NCI-H187 (cell line): ENCODE measurements at places on chromosomes 2 and 18.

DNA sequence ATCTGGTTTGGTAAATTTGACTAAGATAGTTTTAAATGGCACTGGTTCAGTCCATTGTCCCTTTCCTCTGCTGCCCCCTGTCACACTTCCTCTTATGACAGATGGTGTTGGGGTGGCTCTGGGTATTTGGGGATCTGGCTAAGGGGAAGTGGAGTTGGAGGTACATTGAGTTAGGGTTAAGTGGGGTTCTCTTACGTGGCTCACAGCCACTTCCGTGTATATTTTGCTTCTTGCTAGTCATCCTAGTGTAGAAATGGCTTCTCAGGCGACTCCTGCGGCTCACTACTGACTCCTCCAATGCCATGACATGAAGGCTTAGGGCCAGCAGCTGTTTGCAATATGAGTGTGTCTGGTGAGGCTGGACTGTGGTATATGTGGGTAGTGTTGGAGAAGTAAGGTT, 187.0 kb downstream of the HAUS1 start:
- DNase-seq = no peak

GRCh38 chr18:78625847-78626246, 353.8 kb upstream of the SALL3 start:
- DNase-seq = no peak

DNA sequence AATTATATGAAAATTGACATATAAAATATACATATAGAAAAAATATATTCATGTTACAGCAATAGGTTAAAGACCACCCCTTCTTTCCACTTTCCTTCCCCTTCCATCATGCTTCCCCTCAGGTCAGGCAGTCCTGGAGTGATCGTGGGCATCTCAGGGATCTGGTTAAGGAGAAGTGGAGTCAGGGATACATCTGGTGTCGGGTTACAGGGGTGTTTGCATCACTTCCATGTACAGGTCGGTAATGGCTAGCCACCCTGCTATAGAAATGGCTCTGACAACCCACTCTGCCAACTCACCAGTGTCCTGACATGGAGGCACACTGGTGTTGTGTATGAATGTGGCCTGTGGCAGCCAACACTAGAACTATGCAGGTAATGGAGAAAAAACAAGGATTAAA, 36.3 kb upstream of the LGALSL start:
- no peak for DNase-seq

DNA sequence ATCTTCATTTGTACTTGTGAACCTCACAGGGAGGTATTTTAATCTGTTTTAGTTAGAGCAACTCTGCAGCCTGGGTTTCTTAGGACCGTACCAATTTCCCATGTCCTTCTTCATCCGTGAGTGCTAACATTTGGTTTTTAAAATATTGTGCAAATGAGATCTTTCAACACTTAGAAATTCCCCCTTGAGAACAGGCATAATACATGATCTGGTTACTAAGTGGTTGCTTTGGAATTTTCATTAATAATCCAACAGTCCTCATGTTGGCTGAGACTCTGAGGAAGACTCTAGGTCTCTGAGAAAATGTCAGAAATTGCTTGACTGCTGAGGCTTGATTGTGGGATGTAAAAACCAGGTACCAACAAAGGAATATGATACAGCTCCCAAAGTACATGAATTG, 125.6 kb upstream of the CDCA7 start:
- DNase-seq = no peak

DNA sequence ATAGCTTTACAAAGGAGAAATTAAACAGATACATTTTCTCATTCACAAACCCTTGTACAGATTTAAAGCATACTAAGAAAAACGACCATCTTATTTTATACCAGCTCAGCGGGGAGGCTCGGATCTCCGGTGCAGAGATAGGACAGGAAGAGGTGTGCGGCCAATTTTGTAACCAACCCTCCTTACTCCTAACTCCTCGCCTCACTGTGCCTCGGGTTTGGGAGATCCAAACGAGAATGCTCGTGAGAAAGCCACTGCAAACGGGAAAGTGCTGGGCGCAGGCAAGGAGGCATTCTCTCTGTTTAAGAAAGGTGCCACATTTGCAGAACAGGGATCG, 1.2 kb downstream of the KDSR start:
- DNase-seq = no peak

DNA sequence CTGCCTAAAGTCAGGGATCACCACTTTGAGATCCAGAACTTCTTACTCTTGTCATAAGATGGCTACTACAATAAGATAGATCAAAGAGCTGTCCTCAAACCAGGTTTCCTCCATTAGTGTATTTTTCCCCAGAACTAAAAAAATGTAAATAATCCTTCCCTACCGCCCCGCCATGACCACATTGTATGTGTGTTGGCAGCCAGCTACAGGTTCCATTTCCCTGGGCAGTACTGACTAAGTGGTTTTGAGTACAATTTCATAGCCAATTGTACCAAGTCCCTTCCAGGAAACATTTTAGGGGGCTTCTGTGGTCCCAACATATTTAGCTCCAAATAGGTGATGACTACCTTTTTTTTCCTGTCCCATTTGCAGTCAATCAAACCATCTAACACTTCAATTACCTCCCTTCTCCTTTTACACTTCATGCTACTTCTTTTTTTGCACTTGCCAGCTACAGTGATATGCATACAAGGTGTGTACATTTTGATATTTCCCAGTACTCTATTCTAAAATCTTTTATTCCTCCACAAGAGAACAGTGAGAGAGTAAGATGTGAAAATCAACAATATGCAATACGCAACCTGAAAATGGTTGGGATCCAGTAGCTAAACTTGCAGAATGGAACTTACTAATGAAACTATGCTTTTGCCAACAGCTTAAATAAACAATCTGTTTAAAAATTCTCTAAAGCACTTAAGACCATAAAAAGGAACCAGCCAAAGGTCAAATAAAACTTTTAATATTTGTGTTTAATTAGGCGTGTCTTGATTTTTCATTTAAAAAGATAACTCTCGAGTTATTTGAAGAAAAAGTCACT, 3.9 kb downstream of the PUM2 start:
- DNase-seq = no peak

- no peak for DNase-seq
Measured at GRCh38 chr2:1738646-1739302, 5.5 kb downstream of the PXDN start.
